Breast epithelium (tissue), 4 donors: ENCODE measurements at places on chromosomes 1 and 21. TPM values are rescaled to one million over a fixed set of nuclear protein-coding genes. Genes with fewer than 3 reads are reported as not detected.

DNA sequence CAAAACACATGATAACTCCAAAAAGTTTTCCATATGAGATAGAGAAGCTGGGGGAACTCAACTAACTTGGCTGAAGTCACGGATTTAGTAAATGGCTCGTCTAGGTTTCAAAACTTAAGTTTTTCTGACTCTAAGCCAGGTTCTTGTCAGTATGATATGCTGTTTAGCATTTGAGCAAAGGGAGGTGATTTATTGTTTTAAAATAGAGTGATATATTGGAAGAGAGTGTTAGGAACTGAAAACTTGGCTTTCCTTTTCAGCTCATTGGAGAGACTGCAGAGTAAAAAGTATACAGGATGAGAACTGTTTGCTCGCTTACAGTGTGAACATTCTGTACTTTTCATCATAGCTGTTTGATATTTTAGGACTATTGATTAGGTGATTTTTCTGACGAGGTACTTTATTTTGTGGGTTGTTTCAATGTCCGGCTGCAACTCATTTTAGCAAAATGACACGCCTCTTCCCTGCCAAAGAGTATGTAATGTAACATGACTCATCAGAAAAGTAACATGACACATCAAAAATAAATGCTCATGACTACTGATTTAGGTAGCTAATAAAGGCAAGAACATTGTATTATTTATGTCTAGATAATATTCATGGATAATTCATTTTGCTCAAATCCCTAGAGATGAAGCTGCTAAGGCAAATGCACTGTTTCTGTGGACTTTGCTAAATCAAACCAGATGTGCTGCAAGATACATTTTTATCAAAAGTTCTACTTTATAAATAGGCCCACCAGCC lies 355.1 kb downstream of the GPATCH2 start:
- DNase-seq: no peak

- DNase-seq: no peak
These were observed 15.7 kb downstream of the POU3F1 start for GRCh38 chr1:38030596-38031512.

DNA sequence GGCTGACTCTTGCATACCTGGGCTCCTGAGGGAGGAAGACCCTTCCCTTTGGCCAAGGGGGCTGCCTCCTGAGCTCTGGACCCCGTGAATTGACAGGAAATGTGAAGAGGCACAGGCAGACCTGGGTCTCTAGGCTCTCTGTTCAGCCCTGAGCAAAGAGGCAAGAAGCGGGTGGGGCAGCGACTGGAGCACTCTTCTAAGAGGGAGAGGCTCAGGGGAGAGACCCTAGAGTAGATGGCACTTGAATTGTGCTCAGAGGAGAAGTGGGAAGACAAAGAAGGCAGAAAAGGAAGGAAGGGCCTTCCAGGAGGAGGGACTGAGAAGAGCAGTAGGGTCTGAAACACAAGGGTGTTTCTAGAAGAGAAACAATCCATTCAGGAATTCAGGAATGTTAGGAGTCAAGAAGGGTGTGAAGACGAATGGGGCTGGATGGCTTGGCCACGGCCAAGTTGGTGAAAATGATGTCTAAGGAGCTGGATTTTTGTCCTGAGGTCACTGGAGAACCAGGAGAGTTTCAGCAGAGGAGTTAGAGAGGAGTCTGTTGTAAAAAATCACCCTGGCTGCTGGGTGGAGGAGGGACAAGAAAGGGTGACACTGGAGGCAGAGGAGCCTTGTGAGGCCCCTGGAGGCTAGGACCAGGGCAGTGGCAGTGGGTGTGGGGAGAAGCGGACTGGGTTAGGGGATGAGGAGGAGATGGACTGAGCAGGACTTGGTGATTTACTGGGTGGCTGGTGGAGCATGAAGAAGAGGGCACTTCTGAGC lies 5.3 kb downstream of the TIE1 start:
- DNase-seq: no peak

- DNase-seq: no peak
These were observed 95.7 kb downstream of the ATP6V1G3 start for GRCh38 chr1:198444792-198445191.

DNA sequence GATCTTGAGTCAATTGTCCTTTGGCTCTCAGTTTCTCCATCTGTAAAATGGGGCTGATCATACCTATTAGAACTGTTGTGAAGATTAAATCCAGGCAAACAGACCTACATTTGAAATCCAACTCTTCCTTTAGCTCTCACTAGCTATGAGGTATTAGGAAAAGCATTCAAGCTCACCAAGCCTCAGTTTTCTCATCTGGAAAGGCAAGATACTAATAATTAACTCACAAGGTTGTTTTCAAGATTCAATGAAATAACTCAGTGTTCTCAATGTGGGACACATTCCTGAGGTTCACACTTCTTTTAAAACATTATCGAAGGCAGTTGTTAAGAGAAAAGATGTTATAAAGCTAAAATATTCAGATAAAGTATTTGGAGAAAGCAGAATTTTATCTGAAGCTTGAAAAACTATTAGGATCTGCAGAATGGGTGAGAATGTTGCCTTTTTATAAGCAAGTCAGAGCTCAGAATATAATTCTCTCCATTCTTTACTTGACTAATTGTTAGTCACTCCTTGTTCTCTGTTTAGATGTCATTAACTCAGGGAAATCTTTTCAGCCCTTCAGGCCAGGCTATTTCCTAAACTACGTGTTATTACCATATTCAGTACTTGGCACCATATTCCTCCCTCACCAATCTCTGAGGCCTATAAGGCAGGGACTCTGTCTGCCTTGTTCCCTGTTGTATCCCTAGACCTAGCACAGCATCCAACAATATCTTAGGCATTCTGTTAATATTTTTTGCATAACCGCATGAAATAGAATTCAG lies 72.0 kb upstream of the VAV3 start:
- no peak for DNase-seq

GRCh38 chr1:93446837-93447451 lies 974 bp upstream of the FNBP1L start:
- no peak for DNase-seq

- no peak for DNase-seq
These were observed 48.5 kb downstream of the UTP25 start for GRCh38 chr1:209876078-209876800.

Gene UBL4B
- 0.96 TPM for total RNA-seq

Gene C1orf210
- total RNA-seq: not detected
